ENCODE measurements at places on chromosomes 1 and 21.

DNA sequence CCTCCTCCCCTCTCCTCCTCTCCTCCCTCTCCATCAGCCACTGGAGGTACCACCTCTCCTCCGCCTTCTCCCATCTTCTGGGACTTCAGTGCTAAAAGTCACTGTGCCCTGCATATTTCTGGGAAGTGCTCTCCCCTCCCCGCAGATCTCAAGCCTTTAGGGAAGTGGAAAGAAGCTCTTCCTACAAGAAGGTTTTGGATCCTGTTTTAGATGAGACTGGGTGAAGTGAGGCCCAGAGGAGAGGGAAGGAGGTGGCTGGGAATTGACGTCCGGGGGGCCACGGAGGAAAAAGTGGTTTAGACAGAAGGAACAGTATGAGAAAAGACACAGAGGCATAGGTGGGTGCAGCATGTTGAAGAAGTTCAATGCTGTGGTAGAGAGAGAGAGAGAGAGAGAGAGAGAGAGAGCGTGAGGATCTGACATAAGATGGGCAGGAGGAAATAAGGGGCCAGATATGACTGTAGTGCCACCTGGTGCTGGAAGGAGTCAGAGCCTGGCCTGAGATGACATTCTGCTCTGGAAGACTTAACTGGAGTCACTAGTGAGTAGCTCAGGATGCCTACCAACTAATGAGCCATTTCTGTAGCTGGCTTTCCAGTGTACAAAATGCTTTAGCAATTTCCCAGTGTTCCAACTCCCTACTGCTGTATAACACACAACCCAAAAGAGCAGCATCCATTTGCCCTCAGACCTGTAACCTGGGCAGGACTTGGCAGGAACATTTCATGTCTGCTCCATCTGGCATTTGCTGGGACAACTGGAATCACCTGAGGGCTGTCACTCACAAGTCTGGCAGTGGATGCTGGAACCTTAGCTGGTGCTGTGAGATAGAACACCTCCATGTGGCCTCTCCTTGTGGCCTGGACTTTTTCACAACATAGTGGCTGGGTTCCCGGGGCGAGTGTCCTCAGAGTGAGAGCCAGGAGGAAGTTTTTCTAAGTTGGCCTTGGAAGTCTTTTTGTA is 16.6 kb upstream of the ZSCAN20 start:
- DNase-seq: no peak

DNA sequence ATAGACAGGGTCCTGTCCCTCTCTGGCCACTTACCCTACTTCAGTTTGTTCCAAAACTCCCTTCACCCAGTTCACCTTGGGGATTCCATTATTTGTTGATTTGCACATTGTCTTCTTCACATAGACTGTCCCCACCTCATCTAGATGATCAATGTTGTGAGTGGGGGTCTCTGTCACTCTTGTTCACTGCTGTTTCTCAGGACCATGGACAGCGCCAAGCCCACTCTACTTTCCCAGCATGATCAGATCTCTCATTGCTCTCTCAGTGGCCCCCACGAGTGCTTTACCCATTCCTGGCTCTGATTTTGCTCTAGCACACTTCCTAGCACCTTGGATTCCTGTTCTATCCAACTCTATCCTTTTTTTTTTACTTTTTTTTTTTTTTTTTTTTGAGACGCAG is 45.4 kb upstream of the IGSF21 start:
- DNase-seq: no peak

DNA sequence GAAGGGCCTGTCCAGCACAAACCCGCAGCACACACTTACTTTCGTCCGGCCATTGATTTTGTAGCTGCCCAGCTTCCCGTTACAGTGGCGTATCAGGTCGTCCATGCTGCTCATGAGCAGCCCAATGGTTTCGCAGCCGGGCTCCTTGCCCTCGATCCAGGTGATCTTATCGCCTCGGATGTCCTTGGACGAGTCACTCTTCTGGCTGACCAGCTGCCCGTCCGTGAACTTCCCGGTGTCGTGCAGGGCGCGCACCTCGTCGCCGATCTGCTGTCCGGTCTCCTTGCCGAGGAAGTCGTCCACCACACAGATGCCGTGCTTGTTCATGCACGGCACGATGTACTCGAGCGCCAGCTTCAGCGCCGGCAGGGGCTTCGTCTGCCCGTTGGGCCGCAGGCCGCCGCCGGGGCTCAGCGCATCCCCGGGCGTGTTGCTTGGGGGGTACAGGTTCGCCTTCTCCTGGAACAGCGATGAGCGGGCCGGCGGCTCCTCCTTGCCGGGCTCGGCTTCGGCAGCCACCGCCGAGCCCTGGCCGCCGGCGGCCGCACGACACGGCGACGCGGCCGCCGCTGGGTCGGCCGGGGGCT is 1.0 kb downstream of the EGLN1 start:
- no peak for DNase-seq

GRCh38 chr1:115198938-115199337 is 109.6 kb upstream of the TSPAN2 start:
- no peak for DNase-seq

DNA sequence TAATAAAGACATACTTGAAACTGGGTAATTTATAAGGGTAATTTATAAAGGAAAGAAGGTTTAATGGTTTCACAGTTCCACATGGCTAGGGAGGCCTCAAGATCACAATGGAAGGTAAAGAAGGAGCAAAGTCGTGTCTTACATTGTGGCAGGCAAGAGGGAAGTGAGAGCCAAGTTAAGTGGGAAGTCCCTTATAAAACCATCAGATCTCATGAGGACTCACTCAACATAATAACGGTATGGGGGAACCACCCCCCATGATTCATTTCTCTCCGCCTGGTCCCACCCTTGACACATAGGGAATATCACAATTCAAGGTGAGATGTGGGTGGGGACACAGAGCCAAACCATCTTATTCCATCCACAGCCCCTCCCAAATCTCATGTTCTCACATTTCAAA is 76.8 kb upstream of the ZNF678 start:
- DNase-seq: no peak

- no peak for DNase-seq
Measured at GRCh38 chr1:209999005-209999404, 61.0 kb downstream of the SYT14 start.

GRCh38 chr1:204432708-204433107 is 21.1 kb upstream of the PPP1R15B start:
- no peak for DNase-seq

DNA sequence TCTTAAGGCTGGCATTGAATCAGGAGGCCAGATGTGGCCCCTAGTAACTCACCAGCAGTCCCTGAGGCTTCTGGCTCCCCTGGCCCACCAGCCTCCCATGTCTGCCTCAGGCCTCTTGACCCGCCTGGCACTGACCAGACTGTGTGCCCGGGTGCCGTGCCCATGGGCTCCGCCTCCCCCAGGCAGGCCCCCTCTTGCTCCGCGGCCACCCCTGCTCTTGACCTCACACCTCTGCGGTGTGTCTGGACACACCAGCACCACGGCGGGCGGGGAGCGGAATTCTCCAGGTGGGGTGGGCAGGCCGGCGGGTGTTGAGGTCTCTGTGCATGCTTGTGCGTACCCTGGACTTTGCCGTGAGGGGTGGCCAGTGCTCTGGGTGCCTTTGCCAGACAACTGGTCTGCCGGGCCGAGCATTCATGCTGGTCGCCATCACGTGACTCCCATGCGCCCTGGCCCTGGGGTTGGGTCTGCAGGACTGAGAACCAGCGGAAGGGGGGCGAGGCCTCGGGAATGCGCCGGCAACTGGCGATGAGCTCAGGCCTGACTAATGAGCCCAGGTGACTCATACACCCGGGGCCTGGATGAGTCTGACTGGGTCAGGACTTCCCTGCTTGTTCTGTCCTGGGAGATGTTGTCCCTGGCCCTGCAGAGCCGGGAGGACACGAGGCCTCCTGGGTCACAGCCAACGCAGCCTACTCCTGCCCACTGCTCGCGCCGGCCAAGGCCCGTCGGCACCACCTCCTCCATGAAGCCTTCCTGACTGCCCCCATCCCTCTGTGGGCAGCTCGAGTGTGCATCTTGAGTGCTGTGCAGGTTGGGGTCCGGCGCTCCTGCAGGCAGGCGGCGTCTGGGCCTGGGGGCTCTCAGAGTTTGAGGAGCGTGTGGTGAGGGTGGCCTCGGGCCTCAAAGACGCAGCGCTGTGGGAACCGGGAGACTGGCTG is 22.6 kb downstream of the COL18A1 start:
- no peak for DNase-seq

GRCh38 chr1:100037656-100037926 is 67.8 kb downstream of the SLC35A3 start:
- no peak for DNase-seq

- no peak for DNase-seq
Measured at GRCh38 chr1:180920193-180920592, 7.5 kb downstream of the KIAA1614 start.

- DNase-seq: no peak
Measured at GRCh38 chr1:168421399-168422004, 122.3 kb downstream of the XCL2 start.

- no peak for DNase-seq
Measured at GRCh38 chr1:228647523-228648444, 87.5 kb upstream of the RHOU start.

DNA sequence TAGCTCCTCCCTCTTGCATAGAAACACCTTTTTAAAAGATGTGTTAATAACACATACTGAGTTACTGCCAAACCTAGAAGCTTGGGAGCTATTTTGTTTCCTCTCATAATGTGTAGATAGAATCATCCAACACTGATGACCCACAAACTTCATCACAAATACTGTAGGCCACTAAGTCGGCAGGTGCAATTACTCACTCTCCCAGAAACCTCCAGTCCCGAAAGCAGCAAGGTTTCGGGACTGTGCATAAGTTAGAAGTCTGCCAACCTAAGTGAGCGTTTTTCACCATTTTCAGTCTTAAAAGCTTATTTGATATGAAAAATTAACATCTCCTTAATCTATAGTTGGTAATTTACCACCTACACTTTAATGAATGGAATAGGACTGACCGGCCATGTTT is 32.0 kb downstream of the C1orf198 start:
- DNase-seq: no peak

DNA sequence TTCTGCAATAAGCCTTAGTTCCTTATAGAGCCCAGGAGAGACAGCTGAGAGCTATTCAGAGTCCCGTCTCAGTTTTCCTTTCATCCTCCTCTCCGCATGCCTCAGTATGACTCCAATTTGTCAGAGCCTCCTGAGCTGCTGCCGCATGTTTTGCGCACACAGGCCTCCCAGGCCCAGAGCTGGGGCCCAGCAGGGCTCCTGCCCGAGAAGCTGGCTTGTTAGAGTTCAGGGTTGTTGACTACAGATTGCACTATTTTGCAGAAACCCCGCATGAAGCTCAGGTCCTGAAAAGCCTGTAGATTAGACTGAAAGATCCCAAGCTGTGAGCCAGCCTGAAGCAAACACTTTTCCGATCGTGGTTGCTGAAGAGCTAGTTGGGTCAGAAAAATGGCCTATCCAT is 51.5 kb downstream of the IGSF5 start:
- DNase-seq: no peak

GRCh38 chr1:207032528-207033017 is at the start of gene C1orf116:
Gene C1orf116, minus strand, starts transcription at chr1:207032756. Its CDS starts 5,158 bp downstream, at chr1:207027598.
- DNase-seq: no peak

DNA sequence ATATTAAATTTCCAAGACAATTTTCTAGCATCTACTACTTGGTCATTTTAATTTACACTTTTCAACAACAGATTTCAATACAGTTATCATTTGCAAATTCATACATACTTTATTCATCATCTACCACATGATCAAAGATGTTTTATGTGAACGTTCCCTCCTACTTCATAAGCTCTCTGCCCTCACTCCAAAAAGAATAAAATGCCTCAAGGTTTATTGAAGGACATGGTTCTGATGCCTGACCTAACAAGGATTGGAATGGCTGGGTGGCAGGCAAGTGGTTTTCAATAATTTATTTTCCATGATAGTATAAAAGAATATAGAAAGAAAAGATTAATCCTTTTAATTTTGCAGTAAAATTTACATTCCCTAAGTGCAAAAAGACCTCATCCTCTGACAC is 5.4 kb downstream of the CDKN2C start:
- DNase-seq: no peak

DNA sequence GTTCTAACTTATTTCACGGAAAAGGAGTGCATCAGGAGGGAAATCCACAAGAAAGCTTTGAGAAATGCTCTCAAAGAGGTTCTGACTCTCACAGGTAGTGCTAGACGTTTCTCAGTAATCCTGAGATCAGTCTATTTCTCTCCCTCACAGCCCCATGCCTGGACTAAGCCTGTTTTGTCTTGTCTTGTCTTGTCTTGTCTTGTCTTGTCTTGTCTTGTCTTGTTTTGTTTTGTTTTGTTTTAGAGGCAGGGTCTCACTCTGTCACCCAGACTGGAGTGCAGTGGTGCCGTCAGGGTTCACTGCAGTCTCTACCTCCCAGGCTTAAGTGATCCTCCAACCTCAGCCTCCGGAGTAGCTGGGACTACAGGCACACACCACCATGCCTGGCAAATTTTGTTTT is 133.3 kb upstream of the SGIP1 start:
- no peak for DNase-seq

GRCh38 chr1:3283849-3284248 is 170.6 kb upstream of the ARHGEF16 start:
- no peak for DNase-seq

DNA sequence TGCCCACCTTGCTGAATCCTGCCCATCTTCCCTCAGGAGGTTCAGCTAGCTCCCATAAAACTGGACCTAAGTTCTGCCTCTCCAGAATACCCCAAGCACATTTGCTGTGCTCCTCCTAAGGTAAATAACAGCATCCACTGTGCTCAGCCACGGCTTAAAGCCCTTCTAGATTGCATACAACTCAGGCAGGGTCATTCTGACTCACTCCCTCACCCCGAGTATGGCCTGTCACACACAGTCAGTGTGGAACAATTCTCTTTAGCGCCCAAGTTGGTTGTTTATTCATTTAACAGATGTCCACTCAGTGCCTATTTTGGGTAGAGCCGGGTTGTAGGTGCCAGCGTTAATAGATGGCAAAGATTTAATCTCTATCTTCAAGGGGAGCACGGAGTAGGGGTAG is 147.5 kb upstream of the EDN2 start:
- no peak for DNase-seq
